Muscle of leg (tissue), 16 donors: ENCODE measurements at places on chromosomes 11 and 22. TPM values are rescaled to one million over a fixed set of nuclear protein-coding genes. Genes with fewer than 3 reads are reported as not detected.

UPK3A gene
- polyA plus RNA-seq, result not detected

SGSM1 gene
- 0.17 TPM for polyA plus RNA-seq

TMPRSS13 gene
- 0.10 TPM for polyA plus RNA-seq

TRIM6 gene
- 1.4 TPM for polyA plus RNA-seq

FERMT3 gene
- 10.5 TPM for polyA plus RNA-seq

OR5W2 gene
- polyA plus RNA-seq, result not detected

KCNJ11 gene
- 16.9 TPM for polyA plus RNA-seq

SCGB1D2 gene
- polyA plus RNA-seq, result not detected

VPREB3 gene
- 2.1 TPM for polyA plus RNA-seq

RTN4RL2 gene
- polyA plus RNA-seq, result 25.8 TPM

NAALAD2 gene
- 3.8 TPM for polyA plus RNA-seq

ARRB1 gene
- polyA plus RNA-seq, result 22.2 TPM

ANKK1 gene
- polyA plus RNA-seq, result 0.17 TPM

SCUBE1 gene
- 0.31 TPM for polyA plus RNA-seq

PDGFD gene
- polyA plus RNA-seq, result 17.9 TPM

PLEKHB1 gene
- 0.95 TPM for polyA plus RNA-seq

B3GAT1 gene
- polyA plus RNA-seq, result 0.47 TPM

FBLN1 gene
- 167 TPM for polyA plus RNA-seq

BDNF gene
- polyA plus RNA-seq, result 1.9 TPM

STK33 gene
- polyA plus RNA-seq, result 5.8 TPM

FBXO3 gene
- polyA plus RNA-seq, result 24.0 TPM

LYVE1 gene
- polyA plus RNA-seq, result 83.7 TPM

CTSF gene
- 26.4 TPM for polyA plus RNA-seq

FAM76B gene
- 20.2 TPM for polyA plus RNA-seq

RASGRP2 gene
- 15.4 TPM for polyA plus RNA-seq

PKP3 gene
- 0.68 TPM for polyA plus RNA-seq

OR52I2 gene
- not detected for polyA plus RNA-seq

PLA2G6 gene
- 12.7 TPM for polyA plus RNA-seq

SOX6 gene
- polyA plus RNA-seq, result 20.7 TPM

GGTLC3 gene
- polyA plus RNA-seq, result 0.23 TPM

APOL3 gene
- 7.3 TPM for polyA plus RNA-seq

OR51B2 gene
- polyA plus RNA-seq, result not detected

AIFM3 gene
- polyA plus RNA-seq, result 0.27 TPM

FDXACB1 gene
- 2.3 TPM for polyA plus RNA-seq

GNAZ gene
- polyA plus RNA-seq, result 3.0 TPM

ANGPTL5 gene
- polyA plus RNA-seq, result 5.0 TPM

C11orf52 gene
- 2.0 TPM for polyA plus RNA-seq

CPT1B gene
- 63.3 TPM for polyA plus RNA-seq

DERL3 gene
- 0.97 TPM for polyA plus RNA-seq

HARBI1 gene
- 2.4 TPM for polyA plus RNA-seq

KRTAP5-9 gene
- polyA plus RNA-seq, result 0.34 TPM
